ENCODE measurements at places on chromosomes 1 and 21.

DNA sequence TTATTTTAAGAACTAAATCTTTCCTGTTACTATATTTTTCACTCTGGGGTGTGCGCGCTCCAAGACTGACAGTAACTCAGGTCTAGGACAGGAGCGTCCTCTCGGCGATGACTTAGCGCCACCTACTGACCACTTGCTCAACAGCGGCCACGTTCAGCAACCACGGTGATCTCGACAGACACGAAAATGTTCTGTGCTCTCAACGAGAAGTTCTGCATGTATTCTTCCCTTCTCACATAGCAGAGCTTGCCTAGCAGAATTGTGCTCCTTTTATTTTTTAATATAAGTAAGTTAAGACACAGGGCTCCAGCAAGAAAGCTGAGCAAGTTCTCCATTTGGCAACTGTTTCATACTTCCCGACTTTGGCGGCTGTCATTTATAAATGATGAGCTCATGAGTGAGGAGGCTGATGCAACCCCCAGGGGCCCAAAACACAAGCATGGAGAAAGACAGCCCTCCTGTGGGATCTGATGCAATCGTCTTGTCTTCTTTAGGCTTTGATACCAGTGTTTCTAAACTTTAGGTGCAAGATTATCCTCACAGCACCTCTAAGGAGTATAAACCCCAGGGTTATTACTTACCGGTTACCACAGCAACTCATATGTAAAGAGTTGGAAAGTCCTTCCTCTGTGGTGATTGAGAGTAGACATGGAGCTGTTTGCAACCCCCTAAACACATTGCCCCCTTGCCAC, 92.6 kb downstream of the HHIPL2 start:
- peak; percentile 60 for DNase-seq

DNA sequence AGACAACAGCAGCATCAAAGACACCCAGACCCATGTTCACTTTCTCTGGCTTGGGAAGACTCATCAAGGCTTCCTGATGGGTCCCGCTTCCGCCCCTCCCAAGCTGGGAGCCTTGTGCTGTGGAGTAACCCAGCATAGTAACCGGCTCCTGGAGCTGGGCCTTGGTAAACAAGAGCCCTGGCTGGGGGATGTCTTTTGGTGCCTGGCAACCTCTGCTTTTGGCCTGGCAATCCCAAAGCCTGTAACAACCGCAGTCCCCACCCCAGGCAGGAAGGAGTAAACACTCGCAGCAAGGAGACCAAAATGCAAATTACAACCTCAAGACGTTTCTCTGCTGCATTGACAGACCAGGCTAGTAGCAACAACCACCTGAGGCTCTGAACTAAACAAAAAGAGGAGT, 16.9 kb upstream of the THRAP3 start:
- no peak for DNase-seq

GRCh38 chr1:53769780-53770179, 30.8 kb upstream of the GLIS1 start:
- DNase-seq: no peak

- DNase-seq: no peak
These were observed 661.8 kb downstream of the MATN1 start for GRCh38 chr1:30061292-30062220.

DNA sequence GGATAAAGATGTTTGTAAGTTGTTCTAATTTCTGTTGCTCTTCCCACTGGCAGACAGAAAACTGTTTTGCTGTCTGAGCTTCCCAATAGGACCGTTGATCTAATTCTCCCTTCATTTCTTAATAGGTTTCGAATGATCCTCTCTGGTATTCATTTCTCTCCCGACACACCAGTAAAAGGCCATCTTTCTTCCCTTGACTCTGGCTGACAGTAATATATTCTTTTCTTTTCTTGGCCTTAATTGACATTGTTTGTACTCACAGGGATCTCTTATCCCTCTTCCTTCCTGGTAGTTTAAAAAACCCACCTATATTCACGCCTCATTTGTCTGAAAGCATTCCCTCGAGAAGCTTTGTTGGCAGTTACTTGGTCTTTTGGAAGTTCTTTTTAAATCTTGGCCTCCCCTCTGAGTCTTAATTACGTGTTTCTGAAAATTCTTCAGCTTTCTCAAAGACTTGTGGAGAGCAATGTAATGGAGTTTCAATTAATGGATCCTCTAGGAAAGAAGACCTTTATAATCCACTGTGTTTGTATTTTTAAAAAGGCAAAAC, 40.3 kb downstream of the MAP10 start:
- no peak for DNase-seq

- no peak for DNase-seq
These were observed 19.9 kb upstream of the SERPINC1 start for GRCh38 chr1:173937062-173937461.

- no peak for DNase-seq
These were observed 286.0 kb upstream of the DEPDC1 start for GRCh38 chr1:68782890-68783289.

DNA sequence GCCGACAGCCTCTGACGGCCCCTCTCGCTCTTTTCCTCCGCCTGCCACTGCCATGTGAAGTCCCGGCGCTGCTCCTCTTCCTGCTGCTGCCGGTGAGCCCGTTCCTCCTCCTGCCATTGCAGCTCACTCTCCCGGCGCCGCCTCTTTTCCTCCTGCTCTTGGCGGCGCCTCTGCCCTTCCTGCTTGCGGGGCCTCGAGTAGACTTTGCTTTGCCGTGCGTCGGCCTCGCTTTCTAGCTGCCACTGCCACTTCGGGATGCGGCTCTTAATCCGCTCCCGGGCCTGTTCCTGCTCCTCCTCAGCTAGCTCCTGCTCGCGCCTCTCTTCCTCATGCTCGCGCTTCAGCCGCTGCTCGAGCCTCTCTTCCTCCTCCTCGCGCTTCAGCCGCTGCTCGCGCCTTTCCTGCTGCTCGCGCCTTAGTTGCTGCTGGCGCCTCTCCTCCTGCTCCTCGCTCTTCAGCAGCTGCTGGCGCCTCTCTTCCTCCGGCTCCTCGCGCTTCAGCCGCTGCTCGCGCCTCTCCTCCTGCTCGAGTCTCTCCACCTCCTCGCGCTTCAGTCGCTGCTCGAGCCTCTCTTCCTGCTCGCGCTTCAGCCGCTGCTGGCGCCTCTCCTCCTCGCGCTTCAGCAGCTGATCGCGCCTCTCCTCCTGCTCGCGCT, 4.3 kb downstream of the TCHH start:
- no peak for DNase-seq

GRCh38 chr21:16377120-16377658, 647.4 kb downstream of the USP25 start:
- no peak for DNase-seq

- no peak for DNase-seq
These were observed 134.7 kb downstream of the TGFBR3 start for GRCh38 chr1:91751275-91751674.

DNA sequence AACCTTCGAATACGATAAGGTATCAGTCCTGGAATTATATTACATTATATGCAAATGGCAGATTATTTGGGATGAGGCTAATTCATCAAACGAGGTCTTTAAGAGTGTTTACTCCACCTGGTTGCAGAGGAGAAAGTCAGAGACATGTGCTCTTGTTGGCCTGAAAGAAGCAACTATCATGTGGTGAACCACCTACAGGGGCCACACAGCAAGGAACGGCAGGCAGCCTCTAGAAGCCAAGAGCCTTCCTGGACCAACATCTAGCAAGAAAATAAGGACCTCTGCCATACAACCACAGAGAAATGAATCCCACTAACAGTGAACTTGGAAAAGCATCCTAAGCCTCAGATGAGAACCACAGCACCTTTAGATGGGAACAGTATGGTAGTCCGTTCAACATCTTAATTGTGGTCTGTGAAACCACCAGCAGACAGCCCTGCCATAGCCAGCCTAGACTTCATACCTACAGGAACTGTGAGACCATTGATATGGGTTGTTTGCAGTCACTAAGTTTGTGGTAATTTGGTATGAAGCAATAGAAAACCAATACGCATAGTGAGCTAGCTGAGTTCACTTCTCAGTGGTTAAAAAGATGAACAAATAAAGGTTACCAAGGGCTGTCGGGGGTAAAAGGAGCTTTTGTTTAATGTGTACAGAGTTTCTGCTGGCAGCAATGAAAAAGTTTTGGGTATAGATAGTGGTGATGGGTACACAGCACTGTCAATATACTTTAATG, 345.7 kb upstream of the RUNX1 start:
- no peak for DNase-seq

DNA sequence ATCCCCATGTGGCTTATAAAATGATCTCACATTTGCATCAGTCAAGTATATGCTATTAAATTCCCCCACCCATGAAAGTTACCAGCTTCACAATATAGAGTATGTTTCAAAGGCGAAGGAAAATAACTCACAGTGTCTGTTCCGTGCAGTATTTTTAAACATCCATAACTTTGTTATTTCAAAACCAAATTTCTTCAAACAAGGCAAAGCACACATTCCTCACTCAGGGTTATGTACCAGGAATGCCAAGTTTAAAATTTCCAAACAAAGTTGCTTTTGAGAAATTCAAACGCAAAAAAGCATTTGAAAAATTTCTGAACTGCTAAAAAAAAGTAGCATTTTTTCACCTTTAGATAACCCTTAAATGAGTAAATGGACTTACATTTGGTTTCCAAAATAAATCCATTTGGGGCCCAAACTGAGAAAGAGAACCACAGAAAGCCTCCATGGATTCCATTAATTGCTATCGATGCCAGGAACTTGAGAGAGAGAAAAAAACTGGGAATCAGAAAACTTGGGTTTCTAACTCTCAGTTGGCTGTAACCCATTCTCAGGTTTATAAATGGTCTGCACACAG, 149.5 kb downstream of the SLC30A10 start:
- DNase-seq: no peak

DNA sequence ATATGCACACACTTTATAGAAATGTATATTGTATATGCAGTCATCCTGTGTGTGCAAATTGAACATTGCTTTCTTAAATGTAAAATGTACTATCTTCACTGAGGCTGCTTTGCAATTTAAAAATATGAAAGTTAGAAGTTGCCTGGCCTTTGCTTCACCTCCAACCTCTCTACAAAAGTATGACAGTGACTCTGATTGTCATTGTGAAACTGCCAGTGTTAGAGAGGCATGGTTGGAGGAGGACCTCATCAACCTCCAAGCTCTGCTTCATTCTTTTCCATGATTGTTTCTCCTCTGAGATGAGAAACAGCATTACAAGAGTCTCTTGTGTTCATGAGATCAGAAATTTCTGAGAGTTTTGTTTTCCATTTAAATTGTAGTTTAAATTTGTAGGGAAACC, 185.5 kb downstream of the ZC3H11B start:
- DNase-seq: no peak

DNA sequence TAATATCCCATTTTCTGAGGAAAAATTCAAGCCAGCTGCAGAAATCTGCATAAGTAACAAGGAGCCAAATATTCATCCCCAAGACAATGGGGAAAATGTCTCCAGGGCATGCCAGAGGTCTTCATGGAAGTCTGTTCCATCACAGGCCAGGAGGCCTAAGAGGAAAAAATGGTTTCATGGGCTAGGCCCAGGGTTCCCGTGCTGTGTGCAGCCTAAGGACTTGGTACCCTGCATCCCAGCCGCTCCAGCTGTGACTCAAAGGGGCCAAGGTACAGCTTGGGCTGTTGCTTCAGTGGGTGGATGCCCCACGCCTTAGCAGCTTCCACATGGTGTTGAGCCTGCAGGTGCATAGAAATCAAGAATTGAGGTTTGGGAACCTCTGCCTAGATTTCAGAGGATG, 173.5 kb downstream of the LMX1A start:
- DNase-seq: no peak

DNA sequence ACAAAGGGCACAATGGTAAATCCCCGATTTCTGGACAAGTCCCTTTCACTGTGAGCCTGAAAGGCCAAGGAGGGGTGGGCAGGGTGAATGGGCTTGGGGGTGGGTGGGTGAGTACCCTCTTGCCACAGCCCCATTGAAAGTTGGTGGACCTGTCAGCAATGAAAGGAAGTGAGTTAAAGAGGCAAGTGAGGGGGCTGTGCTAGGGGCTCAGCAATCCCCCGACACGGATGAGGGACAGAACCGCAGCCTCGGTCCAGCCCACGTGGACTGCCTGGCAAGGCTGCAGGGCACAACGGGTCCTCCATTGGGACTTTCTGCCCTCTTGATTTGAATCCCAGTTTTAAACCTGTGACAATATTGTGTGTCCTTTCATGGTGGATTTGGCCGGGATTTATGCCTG, 255.3 kb downstream of the FOXD2 start:
- DNase-seq: no peak

- DNase-seq: no peak
These were observed 383.0 kb upstream of the PTBP2 start for GRCh38 chr1:96338622-96339021.

DNA sequence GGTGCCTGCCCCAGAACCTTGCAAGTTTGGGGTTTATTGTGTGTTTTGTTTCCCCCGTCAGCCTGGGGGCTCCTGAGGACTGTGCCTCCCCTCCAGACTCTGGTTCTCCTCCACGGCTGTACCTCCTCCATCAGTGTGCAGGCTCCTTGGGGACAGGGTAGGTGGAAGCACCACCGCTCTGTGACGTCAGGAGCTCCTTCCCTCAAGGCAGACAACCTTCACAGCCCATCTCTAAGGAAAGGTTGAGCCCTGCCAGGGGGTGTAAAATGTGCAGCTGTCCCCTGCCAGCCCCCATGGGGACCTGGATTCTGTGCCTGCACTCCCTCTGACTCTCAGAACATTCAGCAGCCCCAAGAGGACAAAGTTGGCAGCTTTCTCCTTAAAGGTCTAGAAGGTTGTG, 465 bp upstream of the HSPB7 start:
- no peak for DNase-seq

GRCh38 chr1:228048120-228048519, 34.4 kb upstream of the ARF1 start:
- no peak for DNase-seq

DNA sequence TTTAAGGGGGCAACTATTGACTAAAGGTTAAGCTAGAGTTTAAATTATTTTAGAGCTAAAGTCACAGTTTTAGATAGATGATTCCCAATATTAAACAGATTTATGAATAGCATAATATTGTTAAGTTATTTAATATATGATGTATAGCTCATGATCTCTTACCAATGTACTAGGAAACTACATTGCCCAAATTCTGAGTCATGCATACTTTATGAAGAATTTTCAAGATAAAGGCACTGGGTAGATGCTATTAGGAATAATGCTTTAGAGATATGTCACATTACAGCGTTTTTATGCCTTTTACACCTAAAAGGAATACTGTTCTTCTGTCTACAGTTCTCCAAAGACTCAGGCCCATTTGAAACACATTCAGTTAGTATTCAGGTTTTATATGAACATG, 215.1 kb downstream of the NCAM2 start:
- no peak for DNase-seq

- DNase-seq: peak; percentile 48
These were observed 73.7 kb downstream of the LAMC1 start for GRCh38 chr1:183096894-183097293.

Data from large intestine (tissue), 12 donors.